ENCODE measurements at places on chromosomes 11 and 22. TPM values are rescaled to one million over a fixed set of nuclear protein-coding genes. Genes with fewer than 3 reads are reported as not detected.

The MS4A18 gene
- not detected for total RNA-seq

The CBX6 gene
- total RNA-seq, result 124 TPM

The APOA4 gene
- total RNA-seq, result not detected

The IRAG1 gene
- not detected for total RNA-seq

The SYT8 gene
- not detected for total RNA-seq

The SLC1A2 gene
- not detected for total RNA-seq

The CHADL gene
- 0.12 TPM for total RNA-seq

The NLRP10 gene
- total RNA-seq, result not detected

The APOL3 gene
- total RNA-seq, result 134 TPM

The POU2AF3 gene
- not detected for total RNA-seq

Measured in activated CD8-positive, alpha-beta memory T cell treated with anti-CD3 and anti-CD28 coated beads, Interleukin-2, amount 10 ng/mL, durations not matched to agents 7 days and 5 days (primary cell).